ENCODE measurements at places on chromosomes 12 and 14.

DNA sequence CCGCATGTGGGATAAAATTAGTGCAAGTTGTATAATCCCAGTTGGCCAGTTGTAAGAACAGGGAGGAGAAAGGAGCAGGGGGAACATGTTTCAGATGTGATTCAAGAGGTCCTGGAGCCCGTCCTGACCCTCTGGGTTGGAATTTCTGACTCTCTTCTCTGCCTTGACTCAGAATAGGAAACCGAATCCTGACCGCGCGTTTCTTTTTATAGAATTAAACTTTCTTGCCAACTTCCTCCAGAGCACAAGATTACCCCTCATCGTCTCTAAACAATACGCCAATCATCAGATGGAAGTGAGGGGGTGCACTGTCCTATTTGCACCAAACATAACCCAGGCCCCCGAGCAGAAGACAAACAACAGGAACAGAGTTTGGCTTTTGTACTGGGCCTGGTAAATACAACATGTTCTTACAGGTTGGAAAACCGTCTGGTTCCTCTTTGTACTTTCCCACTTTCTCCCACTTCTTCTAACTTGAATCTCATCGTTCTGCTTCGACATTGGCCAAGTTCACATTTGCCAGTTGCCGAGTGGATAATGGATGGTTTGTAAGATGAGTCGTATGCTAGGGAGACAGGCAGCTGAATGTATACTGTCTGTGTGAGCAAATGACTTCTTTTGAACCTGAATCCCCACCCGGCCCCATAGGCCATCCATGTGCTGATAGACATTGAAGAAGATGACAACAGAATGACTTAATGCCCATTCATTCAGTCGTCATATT is 42.6 kb upstream of the MED13L start:
- DNase-seq: peak; percentile 96

DNA sequence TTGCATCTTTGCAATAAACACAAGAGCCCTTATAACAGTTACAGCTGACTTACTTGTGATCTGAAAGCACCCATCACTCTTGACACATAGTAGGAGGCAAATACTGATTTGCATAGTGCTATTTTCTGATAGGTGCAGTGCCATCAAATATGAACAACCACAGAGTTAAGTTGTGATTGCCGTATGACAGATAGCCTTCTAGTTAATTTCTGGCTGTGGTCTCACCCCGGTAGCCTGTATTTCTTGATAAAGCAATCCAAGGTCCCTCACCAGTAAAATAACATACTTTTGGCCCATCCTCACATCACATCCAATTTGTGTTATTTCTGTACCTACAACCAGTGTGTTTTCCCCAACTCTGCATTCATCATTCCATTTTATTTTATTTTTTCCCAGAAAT is 23.3 kb upstream of the STYK1 start:
- DNase-seq: no peak

GRCh38 chr14:72636094-72636493 is 257.8 kb downstream of the DPF3 start:
- DNase-seq: peak; percentile 79

DNA sequence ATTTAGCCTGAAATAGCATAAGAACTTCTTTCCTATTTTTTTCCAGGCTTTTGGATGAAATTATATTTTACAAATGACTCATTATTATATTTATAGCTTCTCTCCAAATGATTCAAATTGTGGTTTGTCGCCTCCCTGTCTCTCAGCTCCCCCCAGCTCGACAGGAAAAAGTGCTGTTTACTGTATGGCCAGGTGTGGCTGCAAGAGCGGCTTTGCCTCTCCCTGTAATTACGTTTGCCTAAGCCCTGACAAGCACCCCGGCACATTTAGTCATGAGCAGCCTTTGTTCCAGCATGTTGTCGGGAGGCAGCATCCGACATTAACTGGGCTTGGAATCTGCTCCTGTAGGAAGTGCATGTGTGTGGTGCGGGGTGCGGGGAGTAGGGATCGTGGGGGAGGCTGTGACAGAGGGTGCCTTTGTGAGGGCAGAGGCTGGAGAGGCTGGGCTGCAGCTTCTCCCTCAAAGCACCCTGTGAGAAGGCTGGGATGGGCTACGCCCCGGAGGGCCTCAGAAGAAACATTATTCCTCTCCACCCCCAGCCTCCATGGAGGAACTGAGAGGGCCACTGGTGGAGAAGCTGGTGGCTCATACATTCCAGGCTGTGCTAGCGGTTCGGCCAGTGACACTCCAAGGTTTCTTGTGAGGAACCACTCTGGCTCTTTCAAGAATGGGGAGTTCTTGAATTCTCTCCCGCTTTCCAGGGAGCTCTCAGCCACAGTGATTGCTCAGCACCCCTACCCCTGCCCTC is 42.1 kb upstream of the CTDSP2 start:
- DNase-seq: peak; percentile 76

GRCh38 chr12:11872055-11872454 is 198.7 kb upstream of the BCL2L14 start:
- no peak for DNase-seq

- no peak for DNase-seq
Observed at GRCh38 chr12:77510985-77511384, 319.7 kb upstream of the NAV3 start.

DNA sequence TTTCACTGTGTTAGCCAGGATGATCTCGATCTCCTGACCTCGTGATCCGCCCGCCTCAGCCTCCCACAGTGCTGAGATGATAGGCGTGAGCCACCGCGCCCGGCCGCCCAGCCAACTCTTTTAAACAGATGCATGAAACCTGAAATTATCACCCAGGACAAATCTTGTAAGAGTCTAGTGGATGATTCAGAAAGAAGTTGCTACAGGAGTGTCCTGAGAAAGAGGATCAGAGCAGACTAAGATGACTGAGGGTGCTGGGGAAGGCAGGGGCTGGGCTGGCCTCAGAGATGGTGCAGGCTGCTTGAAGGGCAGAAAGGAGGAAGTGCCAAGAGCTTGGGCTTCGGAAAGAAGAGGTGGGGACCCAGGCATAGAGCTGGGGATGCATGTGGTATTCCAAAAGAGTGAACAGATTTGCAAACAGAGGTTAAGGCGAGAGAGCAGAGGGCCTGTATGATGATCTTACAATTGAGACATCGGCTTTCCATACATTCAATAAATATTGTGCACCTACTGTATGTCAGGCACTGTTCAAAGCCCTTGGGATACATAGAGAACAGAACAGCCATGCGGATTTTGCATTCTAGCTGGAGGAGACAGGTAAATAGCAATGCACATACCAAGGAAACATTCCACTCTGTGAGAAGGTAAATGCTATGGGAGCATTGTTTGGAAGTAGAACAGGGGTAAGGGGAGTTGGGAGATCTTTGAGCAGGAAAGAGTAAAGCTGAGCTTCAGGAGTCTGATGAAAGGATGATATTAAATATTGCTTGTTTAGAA is 7.4 kb upstream of the CD9 start:
- no peak for DNase-seq

DNA sequence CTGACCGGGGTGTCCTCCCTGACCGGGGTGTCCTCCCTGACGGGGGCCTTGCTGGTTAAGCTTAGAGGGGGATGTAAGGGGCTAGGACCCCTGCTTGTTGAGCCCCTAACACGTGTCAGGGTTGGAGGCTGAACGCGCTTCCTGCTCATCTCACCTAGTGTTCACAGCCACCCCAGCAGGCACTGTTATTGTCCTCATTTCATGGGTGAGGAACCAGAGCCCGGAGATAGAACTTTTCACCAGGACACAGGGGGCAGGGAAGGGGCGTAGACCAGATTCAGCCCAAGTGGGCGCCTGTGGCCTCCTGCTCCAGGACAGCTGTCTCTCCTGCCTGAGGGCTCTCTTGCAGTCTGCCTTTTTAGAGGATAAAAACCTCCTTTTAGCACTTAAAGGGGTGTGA is 236.3 kb downstream of the GLT1D1 start:
- no peak for DNase-seq

DNA sequence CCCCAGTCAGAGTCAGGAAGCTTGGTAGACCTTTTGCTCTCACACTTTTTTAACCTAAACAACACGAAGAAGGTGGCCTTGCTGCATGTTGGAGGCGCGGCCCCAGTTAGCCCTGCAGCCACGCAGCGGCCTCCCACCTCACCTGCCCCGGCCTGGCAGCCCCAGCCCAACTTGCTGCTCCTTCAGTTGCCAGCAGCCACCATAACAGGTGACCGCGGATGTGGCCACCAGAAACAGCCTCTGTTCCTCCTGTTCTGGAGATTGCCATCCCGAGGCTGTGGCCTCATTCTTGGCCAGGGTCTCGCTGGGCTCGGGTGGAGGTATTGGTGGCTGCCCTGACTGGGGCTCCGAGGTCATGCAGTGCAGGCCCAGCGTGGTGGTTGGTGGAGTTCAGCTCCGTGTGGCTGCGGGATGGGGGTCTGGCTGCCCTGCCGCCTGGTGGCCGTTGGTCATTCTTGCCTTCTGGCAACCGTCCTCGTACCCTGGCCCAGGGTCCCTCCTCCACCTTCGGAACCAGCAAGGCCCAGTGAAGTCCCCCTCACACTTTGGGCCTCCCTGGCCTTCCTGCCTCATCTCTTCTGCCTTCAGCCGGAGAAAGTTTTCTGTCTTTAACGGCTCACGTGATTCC is 20.7 kb upstream of the TEX22 start:
- no peak for DNase-seq

- peak; percentile 59 for DNase-seq
Observed at GRCh38 chr12:46557539-46558373, 185.2 kb upstream of the SLC38A2 start.

DNA sequence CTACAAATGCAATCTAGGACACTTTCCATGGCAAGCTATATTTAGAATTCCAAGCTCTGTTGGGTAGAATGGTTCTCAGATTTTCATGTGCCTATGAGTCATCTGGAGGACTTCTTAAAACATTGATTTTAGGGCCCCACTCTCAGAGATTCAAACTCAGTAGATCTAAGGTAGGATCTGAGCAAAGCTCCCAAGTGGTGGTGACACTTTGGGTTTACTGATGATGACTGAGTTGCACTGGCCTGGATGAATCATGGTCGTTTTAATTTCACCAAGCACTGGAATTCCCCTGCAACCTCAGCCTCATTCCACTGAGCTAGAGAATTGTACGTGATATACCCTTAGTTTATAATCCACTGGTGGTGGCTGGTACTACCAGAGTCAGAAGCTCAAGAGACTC is 86.5 kb downstream of the PPM1H start:
- DNase-seq: peak; percentile 85

- no peak for DNase-seq
Observed at GRCh38 chr14:26605602-26606001, 7.8 kb upstream of the NOVA1 start.

DNA sequence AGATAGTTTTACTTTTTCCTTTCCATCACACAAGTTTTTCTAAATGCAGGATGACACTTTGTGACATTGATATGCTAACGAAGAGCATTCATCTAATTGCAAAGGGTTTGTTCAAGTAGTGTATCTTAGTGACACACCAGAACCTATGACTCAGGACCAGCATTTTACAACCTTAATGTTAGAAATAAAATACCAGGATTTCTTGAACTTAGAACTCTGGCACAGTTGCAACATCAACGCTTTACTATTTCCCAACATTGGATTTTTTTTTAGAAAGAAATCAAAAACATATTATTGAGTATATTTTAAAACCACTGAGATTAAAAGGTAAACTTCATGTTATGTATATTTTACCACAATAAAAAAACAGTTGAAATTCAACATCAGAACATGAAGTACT is 17.9 kb upstream of the PLEKHG6 start:
- peak; percentile 82 for DNase-seq

DNA sequence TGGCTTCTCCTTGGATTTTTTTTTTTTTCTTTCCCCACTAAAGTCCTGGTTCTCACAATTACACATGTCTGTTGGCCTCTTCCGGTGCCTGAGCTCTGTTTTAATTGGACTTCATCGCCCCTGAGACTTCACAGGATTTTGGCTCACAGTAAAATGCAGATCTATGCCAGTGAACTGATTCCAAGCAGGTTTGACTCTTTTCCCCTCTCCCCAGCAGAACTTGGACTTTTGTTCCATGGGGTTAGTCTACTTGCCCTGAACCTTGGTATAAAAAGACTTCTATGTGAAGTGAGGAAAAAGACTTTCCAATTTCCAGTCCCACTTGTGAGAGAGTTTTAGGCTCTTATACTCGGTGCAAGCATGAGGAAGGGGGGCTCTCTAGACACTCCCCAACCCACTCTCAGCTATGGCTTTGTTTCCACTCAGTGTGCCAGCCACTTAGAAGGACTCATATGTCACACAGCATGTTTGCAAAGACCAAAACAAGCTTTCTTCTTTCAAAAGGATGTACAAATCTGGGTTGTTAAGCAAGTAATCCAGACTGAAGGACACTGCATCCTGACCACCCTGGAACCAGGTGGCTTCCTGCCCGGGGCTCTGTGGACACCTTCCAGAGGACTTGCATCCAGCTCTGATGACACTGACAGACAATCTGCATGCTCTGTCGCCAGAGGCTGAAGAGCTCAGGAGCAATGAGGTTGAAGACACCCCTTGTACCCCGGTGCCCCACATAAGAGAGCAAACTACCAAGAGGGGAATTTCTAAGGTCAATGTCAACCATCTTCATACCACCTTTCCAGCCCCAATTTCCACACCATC is 221.9 kb upstream of the EGLN3 start:
- DNase-seq: no peak

DNA sequence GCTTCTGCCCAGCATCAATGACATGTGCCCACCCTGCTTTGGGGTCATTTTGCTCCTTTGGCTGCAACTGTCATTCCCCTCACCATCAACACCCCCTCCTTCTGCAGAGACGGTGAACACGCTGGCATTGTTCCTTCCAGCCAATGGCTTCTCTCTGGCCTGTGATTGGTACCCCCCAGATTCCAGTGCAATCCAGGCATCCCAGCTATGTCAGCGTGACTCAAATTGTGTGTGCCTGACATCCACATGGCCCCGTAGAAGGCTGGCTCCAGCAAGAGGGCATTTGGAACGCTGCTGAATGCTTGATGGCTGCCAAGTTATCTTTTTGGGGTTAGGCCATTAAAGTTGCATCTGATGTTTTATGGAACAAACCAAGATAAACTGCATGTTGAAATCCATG is 21.0 kb upstream of the CCND2 start:
- no peak for DNase-seq

DNA sequence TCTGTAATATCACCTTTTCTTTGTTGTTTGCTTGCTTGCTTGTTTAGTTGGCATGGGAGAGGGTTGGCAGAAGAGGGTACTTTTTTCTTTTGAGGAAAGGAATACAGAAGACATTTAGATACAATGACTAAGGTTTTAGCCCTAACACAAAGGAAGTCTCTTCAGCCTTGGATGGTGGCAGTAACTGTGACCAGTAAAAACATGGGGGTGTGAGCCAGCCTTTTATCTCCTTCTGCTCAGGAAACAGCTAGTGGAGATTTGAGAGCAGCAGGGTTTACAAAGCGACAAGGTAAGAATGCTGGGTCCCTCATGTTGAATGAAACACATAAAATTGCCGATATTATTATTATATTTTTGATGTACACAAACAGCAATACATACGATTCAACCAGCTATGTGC is 40.4 kb downstream of the SLC8A3 start:
- DNase-seq: no peak

All from IMR-90 (cell line).